ENCODE measurements at places on chromosomes 3 and 15.

- no peaks in the 10 kb centered on the region for H3K27me3 ChIP-seq
- peak within 1 kb of the TSS; percentile 64 for H3K27ac ChIP-seq
- no peak within 1 kb of the TSS for H3K4me3 ChIP-seq
- no peak for DNase-seq
These were observed at the start of gene CAV3 for GRCh38 chr3:8733332-8734094. TSS of gene CAV3 (plus strand) at chr3:8733802. CDS start at chr3:8733877, 75 bp downstream.

- DNase-seq: peak; percentile 54
- H3K4me1 ChIP-seq: peaks cover 12% of the 10 kb centered on the region
- no peaks in the 10 kb centered on the region for H3K27me3 ChIP-seq
- H3K36me3 ChIP-seq: peaks cover 5% of the 10 kb centered on the region
These were observed 79.9 kb downstream of the UBP1 start for GRCh38 chr3:33360136-33360825.

- H3K4me3 ChIP-seq: no peak overlapping the region
- no peak for DNase-seq
- H3K36me3 ChIP-seq: no peaks in the 10 kb centered on the region
- H3K4me1 ChIP-seq: no peaks in the 10 kb centered on the region
- no peak overlapping the region for H3K27ac ChIP-seq
These were observed 77.0 kb downstream of the SLC7A14 start for GRCh38 chr3:170508839-170509238.

DNA sequence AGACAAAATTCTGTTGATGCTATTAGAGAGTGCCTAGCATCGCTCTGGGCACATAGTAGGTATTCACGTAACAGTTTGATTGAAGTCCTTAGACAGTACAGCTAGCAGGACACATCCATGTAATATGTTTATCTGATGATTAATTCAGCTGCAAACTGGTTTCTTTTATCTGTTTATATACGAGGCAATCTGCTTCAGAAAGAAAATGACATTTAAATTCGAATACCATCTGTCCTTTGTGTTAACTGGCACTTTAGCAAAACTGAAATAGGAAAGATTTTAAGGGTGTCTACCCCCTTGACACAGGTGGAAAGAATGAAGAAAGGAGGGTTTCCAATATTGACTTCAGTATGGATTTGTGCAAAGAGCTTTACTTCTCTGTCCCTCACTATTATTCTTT is 192.5 kb downstream of the MFSD1 start:
- H3K4me3 ChIP-seq: no peak overlapping the region
- no peaks in the 10 kb centered on the region for H3K36me3 ChIP-seq
- no peak overlapping the region for H3K27ac ChIP-seq
- peaks cover 13% of the 10 kb centered on the region for H3K27me3 ChIP-seq
- no peak for DNase-seq
- no peaks in the 10 kb centered on the region for H3K4me1 ChIP-seq

DNA sequence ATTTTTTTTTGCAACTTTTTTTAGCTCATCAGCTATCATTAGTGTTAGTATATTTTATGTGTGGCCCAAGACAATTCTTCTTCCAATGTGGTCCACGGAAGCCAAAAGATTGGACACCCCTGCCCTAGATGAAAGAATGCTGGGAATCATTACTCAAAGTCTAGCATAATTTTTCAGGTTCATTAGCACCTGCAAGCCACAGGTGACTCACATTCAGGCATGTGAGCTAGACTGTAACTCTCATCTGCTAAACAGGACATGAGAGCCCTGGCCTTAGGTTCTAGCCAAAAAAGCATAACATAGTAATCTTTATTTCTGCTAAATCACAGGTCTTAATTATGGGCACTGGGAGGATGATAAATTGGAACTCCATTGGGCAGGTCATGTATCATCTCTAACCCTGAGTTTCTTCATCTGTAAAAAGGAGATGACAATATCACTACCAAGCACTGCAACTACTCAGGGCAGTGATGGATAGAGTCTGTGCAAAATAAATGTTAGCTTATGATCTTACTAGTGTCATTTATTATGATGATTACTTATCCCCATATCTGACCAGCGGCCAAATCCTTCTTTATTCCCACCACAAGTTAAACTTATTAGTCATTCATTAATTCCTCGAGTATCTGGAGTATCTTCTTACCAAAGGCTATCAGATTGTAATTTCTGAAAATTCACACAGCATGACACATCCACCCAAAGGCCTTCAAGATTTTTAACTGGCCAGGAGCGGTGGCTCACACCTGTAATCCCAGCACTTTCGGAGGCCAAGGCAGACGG is 125.0 kb downstream of the PLD1 start:
- H3K4me3 ChIP-seq: no peak overlapping the region
- no peak overlapping the region for H3K27ac ChIP-seq
- no peaks in the 10 kb centered on the region for H3K27me3 ChIP-seq
- no peak for DNase-seq

DNA sequence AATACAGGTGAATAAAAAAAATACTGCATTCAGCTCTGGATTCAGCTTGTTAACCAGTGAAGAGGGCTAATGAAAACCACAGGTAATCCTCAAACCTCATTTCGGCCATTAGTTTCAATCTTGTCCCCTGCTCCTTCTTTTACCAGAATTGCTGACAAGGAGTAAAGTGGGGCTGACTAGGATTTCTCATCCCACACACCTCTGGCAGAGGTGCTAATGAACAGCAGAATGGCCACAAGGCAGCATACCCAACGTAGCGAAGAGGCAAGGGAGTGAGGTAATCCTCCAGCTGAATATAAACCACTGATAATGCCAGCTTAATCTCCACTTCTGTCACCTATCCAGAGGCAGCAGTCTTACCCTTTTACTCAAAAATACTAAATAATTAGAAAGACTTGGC is 248.8 kb upstream of the CDIN1 start:
- no peaks in the 10 kb centered on the region for H3K36me3 ChIP-seq
- DNase-seq: no peak
- no peaks in the 10 kb centered on the region for H3K27me3 ChIP-seq
- no peaks in the 10 kb centered on the region for H3K4me1 ChIP-seq
- H3K27ac ChIP-seq: no peak overlapping the region
- no peak overlapping the region for H3K4me3 ChIP-seq

DNA sequence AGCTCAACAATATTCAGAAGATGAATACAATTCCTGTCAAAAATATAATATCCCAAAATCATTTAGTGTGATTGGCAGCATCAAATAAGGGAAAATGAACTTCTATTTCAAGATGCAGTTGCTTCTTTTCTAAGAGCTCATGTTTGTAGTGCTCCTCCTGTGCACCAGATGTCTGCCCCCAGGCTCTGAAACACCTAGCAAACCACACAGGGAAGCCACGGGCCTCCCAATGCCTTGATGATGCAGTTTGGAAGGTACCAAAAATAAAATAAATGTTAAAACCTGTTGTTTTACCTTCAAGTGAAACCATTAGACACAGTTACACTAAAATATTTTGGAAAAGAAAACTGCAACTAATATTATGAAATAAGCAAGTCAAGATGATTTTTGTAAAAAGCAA is 22.2 kb downstream of the CFAP20DC start:
- no peaks in the 10 kb centered on the region for H3K4me1 ChIP-seq
- H3K4me3 ChIP-seq: no peak overlapping the region
- H3K27me3 ChIP-seq: no peaks in the 10 kb centered on the region
- no peak overlapping the region for H3K27ac ChIP-seq
- H3K36me3 ChIP-seq: no peaks in the 10 kb centered on the region

- no peaks in the 10 kb centered on the region for H3K36me3 ChIP-seq
- no peaks in the 10 kb centered on the region for H3K27me3 ChIP-seq
- no peak overlapping the region for H3K27ac ChIP-seq
- peaks cover 11% of the 10 kb centered on the region for H3K4me1 ChIP-seq
- DNase-seq: no peak
These were observed 1097.1 kb downstream of the ROBO1 start for GRCh38 chr3:78670746-78671145.

- H3K4me1 ChIP-seq: peaks cover 23% of the 10 kb centered on the region
- peak overlapping the region; percentile 97 for H3K4me3 ChIP-seq
- H3K36me3 ChIP-seq: peaks cover 40% of the 10 kb centered on the region
- H3K27ac ChIP-seq: peak overlapping the region; percentile 84
- no peak for DNase-seq
- H3K27me3 ChIP-seq: no peaks in the 10 kb centered on the region
These were observed 1.5 kb downstream of the CEP97 start for GRCh38 chr3:101725890-101726275.

DNA sequence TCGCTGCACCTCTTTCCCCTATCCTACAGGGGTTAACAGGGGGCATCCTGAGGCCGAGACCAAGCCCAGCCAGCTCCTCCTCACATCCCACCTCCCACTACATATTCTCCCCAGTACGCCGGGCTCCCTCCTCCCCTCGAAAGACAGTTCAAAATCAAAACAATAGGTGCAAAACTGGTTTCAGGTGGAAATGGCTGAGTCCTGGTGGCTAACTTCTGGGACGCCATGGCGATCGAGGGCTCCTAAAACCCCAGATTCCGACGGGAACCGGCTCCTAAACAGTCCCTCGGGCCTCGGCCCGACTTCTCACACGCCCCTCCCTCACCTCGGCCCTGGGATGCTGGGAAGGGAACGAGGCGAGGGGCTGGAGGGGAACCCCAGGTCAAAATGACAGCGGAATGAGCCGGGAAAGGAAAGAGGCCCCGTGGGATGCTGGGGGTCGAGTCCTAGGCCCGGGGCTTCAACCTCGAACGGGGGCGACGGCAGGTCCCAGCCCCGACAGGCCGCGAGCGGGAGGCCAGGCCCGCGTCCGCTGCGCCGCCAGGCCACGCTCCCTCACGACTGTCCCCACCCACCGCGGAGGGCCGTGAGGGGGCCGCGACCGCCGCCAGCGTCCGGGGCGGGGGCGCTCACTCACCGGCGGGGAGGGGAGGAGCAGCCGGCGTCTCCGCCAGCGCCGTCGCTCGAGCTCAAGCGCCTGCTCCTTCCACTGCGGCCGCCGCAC is 492 bp downstream of the TMCC1 start:
- peaks cover 5% of the 10 kb centered on the region for H3K36me3 ChIP-seq
- no peaks in the 10 kb centered on the region for H3K27me3 ChIP-seq
- DNase-seq: peak; percentile 55
- peak overlapping the region; percentile 92 for H3K4me3 ChIP-seq
- H3K4me1 ChIP-seq: peaks cover 40% of the 10 kb centered on the region

DNA sequence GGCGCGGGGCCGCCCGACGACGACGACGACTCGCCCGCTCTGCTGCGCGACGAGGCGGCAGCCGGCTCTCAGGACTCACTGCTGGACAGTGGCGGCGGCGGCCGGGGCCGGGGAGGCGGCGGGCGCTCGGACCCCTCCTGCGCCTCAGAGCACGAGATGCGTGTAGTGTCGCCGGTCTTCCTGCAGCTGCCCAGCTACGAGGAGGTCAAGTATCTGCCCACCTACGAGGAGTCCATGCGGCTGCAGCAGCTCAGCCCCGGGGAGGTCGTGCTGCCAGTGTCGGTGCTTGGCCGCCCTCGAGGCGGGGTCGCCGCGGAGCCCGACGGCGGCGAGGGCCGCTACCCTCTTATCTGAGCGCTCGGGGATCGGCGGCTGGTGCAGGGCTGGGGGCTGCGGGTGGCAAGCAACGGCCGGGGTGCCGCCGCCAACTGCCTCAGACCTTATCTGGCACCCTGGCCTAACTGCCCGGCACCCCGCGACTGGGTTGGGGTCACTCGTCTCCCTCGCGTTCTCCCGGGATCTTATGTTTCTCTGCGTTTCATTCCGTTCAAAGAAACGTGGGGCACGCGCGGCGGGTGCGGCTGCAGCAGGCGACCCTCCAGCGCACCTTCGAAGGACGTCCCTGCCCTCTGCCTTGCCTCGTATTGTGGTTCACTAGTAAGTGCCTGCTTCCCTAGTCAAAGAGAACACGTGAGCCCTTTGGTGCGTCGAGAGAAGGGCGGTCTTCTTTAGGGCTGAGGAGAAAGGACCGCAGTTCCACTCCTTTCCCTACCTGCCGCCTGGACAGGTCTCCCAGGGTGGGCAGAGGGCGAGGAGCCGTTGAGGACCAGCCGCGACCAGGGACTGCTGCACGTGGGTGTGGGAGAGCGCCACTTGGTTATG is 1.0 kb downstream of the C3orf80 start:
- H3K4me1 ChIP-seq: no peaks in the 10 kb centered on the region
- no peak overlapping the region for H3K27ac ChIP-seq
- no peak for DNase-seq
- no peaks in the 10 kb centered on the region for H3K36me3 ChIP-seq
- peak overlapping the region; percentile 65 for H3K4me3 ChIP-seq

DNA sequence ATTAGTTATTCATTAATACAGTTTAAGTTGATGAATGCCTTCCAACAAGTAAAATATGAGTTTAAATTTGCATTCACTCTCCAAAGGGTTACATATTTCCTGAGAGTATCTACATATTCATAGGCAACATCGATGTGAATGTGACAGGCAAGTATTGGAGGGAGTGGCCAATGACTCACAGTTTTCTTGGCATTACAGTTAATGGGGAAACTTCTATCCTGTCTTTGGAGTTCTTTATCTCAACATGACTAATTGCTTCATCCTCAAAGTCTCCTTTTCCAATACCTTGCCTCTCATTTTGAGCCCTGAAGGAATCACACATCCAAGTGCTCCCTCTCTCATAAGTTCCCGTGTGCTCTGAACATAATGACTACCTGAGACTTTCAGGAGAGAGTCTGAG is 439.7 kb upstream of the FRG2C start:
- no peaks in the 10 kb centered on the region for H3K27me3 ChIP-seq
- no peak overlapping the region for H3K4me3 ChIP-seq
- no peaks in the 10 kb centered on the region for H3K4me1 ChIP-seq
- no peaks in the 10 kb centered on the region for H3K36me3 ChIP-seq
- no peak overlapping the region for H3K27ac ChIP-seq

DNA sequence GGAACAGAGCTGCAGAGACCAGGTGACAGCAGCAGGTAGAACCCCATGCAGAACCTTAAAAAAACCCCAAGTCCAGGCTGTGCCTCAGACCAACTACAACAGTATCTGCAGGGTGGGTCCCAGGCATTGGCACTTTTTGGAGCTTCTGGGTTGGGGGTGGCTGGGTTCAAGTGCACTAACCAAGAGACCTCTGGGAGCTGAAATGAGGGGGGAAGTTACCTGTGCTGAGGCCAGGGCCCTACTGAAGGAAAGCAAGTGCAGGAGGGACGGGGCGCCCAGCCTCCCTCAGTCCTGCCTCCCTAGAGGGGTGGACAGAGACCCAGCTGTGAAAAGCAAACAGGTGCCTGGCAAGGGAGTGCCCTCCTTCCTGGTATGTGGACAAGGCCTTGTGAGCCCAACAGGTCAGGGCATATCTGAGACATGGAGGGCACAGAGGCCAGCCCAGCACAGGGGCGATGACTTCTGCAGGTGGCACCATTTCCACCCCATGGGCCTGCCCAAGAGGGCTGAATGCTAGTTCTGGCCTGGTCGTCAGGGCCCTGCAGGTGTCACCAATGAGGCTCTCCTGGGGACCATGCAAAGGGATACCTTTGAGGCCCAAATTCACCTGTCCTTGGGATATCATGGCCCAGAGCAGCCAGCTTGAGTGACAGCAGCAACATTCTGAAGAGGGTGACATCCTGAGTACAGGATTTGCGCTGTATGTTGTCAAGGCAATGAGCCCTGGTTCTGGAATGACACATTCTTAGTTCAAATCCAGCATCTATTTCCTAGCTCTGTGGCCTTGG is 18.7 kb downstream of the CTSH start:
- peaks cover 44% of the 10 kb centered on the region for H3K36me3 ChIP-seq
- no peak overlapping the region for H3K4me3 ChIP-seq
- no peak overlapping the region for H3K27ac ChIP-seq
- no peak for DNase-seq
- H3K27me3 ChIP-seq: no peaks in the 10 kb centered on the region

Data from MCF 10A (cell line).